NCI-H1417 treated with DMSO at 0.1 percent for 48 hours (cell line): ENCODE measurements at places on chromosomes 16 and 17.

DNA sequence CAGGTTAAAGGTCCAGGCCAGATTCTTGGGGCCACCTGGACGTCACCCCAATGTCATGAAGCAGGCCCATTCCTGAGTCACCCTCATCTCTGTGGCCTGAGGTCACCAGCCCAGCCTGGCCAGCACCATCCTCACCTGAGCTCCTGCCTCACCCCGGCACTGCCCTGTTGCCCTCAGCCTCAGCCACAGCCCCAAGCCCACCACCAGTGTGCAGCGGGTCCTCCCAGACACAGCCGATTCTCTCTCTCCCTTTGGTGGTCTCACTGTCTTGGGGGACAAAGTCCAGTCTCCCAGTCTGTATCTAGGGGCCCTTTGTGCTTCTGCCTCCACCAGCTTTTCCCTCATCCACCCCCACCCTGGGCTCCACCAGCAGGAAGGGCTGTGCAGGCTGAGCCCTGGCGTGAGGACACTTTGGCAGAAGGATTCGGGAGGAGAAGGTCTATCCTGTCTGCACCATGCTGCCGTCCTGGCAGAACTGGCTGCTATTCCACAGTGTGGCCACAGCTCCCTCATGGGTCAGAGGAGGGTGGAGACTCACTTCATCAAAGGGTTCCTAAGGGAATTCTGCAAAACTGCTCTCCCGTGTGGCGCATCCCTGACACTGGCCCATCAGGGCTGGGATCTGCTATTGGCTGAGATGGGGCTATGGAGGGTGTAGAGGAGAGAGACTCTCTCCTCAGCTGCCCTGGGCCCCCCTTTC, 64.3 kb downstream of the PRMT7 start:
- no peak for DNase-seq

- no peak for DNase-seq
Observed at GRCh38 chr17:76585649-76586593, at the start of gene ST6GALNAC2. Gene ST6GALNAC2 (minus strand): TSS chr17:76585860. CDS start chr17:76585808, 52 bp downstream.

DNA sequence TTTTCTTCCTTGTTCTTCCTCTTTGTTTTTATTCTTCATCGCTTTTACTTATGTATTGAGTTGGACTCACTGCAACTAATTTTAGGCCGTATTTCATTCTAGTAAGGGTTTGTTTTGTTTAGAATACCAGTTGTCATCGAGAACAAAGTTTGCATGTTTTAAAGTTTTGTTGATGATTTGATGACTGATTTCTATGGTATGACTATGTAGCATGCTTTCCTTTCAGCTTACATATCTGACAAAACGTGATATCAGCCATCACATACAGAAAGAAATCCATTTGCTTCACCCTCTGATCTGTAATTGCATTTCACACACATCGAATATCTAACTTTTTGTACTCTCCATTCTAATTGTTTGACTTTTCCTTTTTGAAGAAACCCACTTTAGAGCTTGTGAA, 4.0 kb downstream of the PRKCA start:
- DNase-seq, result no peak

- DNase-seq, result no peak
Observed at GRCh38 chr17:1375615-1376014, 24.4 kb downstream of the YWHAE start.

DNA sequence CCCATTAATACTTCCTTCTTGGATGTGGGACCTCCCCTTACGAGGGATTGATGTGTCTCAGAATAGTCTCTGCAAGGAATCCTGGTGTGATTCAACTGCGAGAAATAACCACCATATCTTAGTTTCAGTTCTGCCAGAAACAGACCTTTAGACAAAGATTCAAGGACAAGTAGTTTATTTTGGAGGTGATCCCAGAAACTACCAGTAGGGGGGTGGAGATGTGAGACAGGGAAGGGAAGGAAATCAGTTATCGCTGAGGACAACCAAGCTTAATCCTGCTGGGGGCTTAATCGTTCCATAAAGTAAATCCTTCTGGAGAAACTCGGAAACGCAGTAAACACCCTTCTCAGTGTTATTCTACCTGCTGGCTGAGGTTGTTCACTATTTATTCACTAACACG, 5.0 kb upstream of the SDR42E1 start:
- DNase-seq, result no peak

DNA sequence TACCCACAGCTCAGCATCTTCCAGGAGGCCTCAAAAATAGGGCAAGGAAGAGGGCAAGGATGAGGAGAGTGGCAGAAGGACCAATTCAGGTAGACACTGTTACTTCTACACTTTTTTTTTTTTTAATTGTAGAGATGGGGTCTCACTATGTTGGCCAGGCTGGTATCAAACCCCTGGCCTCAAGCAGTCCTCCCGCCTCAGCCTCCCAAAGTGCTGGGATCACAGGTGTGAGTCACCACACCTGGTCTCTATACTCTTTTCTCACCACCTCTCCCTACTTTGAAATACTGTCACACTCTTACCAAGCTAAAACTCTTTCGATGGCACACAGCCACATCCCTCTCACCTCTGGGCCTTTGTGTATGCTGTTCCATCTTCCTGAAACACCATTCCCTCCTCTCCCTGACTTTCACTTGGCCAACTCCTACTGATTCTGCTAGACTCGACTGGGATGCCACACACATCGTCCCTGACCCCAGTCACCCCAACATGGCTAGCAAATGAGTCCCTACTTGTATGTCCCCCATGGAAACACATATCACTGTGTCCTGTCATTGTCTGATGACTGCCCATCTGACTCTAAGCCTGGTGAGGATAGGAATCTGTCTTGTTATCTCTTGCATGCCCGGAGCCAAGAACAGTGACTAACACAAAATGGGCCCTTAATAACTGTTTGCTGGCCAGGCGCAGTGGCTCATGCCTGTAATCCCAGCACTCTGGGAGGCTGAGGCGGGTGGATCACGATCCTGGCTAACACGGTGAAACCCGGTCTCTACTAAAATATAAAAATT, 7.2 kb upstream of the SLC43A2 start:
- no peak for DNase-seq

GRCh38 chr16:19115148-19116021, 1.6 kb downstream of the ITPRIPL2 start:
- DNase-seq, result no peak

GRCh38 chr16:54935266-54935968, 4.8 kb downstream of the IRX5 start:
- no peak for DNase-seq

GRCh38 chr17:75832652-75833400, 11.4 kb downstream of the UNC13D start:
- no peak for DNase-seq

GRCh38 chr16:17803625-17804410, 333.1 kb upstream of the XYLT1 start:
- no peak for DNase-seq

- no peak for DNase-seq
Observed at GRCh38 chr17:8310601-8311123, 621 bp downstream of the ARHGEF15 start.

DNA sequence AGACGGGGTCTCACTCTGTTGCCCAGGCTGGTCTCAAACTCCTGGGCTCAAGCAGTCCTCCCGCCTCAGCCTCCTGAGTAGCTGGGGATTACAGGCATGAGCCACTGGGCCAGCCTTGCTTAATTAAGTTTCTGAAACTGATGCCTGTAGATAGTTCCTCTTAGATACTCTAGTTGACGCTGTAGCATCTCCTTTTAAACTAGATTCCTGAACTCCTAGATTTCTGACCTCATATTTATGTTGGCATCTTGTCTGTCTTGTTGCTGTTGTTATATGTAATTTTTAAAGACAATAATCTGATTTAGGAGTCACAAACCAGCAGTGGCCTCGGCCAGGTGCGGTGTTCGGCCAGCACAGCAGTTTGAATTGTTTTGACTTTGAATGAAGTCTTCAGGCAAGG, 37.5 kb downstream of the DHRS7B start:
- DNase-seq, result no peak

DNA sequence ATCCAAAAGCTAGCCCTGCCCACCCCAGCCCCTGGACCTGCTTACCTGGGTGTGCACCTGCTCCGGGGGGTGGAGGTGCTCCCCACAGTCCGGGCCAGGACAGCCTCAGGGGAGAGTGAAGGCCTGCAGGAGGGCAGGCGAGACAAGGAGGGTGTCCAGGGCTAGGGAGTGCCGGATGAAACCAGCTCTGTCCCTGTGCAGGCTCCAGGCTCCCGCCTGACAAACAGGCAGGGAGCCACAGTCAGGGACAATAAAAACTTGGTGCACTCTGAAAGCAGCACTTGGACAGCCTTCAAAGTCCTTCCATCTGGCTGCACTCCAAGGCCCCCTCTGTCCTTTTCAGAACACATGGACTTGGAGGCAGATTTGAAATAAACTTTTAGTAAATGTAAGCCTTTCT, 3.9 kb downstream of the PAQR4 start:
- DNase-seq, result no peak

- DNase-seq, result no peak
Observed at GRCh38 chr16:75481475-75481874, 13.8 kb downstream of the CHST6 start.

DNA sequence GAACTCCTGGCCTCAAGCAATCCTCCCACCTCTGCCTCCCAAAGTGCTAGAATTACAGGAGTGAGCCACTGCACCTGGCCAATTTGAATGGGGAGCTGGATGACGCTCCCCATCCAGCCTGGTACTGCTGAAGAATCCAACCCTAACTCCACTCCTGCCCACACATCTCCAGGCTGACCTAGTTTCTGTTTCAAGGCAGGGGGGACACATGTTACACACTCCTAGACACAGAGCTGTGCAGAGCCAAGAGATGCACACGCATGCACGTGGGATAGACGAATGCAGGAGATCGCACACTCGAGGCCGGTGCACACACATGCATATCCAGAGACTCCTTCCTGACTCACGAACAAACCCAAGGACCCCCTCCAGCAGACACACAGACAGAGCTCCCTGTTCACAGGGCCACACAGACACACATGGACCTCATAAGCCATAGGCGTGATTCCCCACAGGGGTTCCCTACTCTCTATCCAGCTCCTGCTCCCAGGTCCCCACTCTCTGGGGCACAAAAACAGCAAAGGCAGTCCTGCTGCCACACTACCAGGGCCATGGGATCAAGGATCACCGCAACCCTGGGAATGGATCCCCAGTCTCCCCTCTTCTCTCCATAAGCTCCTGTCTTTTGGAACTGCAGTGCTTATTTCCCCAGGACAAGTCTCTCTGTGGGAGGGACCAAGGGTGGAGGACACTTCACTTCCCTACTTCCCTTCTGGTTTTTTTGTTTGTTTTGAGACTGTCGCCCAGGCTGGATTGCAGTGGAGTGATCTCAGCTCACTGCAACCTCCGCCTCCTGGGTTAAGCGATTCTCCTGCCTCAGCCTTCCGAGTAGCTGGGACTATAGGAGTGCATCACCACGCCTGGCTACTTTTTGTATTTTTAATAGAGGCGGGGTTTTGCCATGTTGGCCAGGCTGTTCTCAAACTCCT, 14.4 kb downstream of the EPOP start:
- no peak for DNase-seq

DNA sequence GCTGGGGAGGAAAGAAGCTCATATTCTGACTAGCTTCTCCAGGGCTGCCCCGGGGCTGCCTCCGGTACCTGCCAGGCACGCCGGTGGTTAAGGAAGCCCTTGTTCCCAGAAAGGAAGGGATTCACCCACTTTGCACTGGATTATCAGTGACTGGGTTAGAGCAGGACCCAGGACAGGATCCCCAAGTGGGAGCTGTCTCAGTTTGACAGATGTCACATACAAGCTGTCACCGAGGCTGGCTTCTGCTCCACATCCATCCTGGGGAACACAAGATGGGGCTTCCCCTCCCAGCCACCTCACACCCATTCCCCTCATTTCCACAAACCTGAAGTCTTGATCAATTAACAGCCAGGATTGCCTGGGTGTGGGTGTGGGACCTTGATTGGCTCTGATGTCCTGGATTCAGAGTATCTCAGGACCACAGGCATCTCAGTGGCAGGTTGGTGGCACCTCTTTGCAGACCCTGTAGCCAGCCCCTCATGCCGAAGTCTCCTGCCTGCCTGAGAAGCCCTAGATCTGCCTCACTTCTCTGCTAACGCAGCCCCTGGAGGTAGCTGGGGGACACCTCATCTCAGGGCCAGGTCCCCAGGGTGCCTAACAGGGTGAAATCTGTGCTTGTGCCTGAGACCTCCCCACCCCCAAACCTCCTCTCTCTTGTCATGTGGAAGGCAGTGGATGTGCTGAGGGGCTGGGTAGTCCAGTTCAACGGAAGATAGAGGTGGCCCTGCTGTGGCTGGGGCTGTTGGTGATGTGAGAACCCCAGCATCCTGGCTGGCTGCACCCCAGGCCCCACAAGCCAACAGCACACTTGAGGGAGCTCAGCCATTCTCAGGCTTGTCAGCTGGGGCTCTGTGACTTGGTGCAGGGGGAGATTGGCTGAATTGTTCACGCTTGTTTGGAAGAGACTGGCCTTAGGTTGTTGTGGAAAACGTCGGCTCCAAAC, 1.4 kb downstream of the CACNG5 start:
- no peak for DNase-seq

- no peak for DNase-seq
Observed at GRCh38 chr17:29138971-29139691, 41.1 kb downstream of the MYO18A start.
